Naive thymus-derived CD8-positive, alpha-beta T cell (primary cell): ENCODE measurements at places on chromosomes 16 and 17.

DNA sequence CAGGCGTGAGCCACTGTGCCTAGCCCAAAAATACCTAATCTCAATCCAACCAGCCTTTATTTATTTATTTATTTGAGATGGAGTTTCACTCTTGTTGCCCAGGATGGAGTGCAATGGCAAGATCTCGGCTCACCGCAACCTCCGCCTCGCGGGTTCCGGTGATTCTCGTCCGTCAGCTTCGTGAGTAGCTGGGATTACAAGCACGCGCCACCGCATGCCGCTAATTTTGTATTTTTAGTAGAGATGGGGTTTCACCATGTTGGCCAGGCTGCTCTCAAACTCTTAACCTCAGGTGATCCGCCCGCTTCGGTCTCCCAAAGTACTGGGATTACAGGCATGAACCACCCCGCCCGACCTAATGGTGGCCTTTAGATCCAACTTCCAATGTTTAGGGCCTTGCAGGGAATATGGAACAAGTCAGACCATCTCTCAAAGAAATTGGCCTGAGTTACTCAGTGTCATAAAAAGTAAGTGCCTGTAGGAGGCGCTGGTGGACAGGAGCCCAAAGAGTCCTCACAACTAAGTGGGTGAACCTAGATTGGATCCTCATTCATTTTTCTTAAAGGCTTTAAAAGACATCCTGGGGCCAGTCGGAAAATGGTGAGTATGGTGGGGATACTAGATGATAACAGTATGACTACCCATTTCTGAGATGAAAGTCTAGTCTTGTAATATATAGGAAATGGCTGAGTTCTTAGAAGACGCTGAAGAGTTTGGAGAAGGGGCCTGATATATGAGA lies 4.6 kb downstream of the ZSCAN10 start:
- H3K36me3 ChIP-seq = no peaks in the 10 kb centered on the region
- H3K27ac ChIP-seq = peak overlapping the region; percentile 58
- peaks cover 36% of the 10 kb centered on the region for H3K4me1 ChIP-seq
- peak; percentile 60 for DNase-seq
- H3K27me3 ChIP-seq = no peaks in the 10 kb centered on the region

GRCh38 chr17:4834681-4835020 lies 1.5 kb downstream of the MINK1 start:
- peaks cover 29% of the 10 kb centered on the region for H3K4me1 ChIP-seq
- no peak for DNase-seq
- H3K4me3 ChIP-seq = peak overlapping the region; percentile 98
- no peaks in the 10 kb centered on the region for H3K27me3 ChIP-seq
- no peak overlapping the region for H3K27ac ChIP-seq
- H3K36me3 ChIP-seq = peaks cover 4% of the 10 kb centered on the region

DNA sequence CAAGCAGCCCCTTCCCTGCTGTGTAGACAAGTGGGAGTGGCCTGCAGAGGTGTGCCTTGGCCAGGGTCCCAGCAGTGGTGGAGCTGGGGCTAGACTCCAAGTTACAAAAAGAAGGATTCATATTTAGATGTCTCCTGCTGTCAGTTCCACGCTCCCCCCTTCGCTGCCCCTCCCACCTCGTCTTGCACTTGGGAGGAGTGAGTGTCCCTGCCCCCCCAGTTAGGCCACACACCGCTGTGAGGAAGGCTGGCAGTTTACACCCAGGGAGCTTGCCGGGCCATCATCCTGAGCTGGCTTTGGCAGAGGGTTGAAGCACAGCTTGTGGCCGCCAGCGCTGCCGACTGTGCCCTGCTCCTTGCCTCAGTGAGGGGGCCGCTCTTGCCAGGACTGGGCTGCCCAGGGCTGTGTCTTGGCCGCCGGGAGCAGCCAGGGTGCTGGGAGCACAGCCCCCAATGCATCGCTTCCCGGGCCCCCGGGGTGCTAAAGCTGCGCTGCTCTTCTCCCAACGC lies 44.3 kb downstream of the ELAC2 start:
- peaks cover 45% of the 10 kb centered on the region for H3K27me3 ChIP-seq
- no peaks in the 10 kb centered on the region for H3K4me1 ChIP-seq
- no peak overlapping the region for H3K4me3 ChIP-seq
- DNase-seq = no peak
- no peak overlapping the region for H3K27ac ChIP-seq
- no peaks in the 10 kb centered on the region for H3K36me3 ChIP-seq

DNA sequence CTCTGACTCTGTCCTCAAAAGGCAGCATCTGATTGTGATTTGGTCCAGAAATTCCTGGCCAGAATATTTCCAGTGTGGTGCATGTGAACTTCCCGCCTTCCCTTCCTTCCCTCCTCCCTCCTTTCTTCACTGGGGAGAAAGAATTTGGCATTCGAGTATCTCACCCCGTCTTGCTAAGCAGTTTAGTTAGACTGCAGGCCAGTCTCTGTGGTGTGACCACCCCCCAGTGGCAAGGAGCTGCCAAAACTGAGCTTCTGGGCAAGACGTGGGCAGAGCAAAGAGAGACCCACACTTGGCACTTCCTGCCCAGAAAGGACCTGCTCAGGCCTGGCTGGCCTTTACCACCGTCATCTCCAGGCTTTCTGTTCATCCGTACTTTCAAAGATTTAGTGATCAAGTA lies 36.4 kb downstream of the SNX20 start:
- H3K36me3 ChIP-seq = no peaks in the 10 kb centered on the region
- peak overlapping the region; percentile 81 for H3K27ac ChIP-seq
- no peaks in the 10 kb centered on the region for H3K27me3 ChIP-seq
- H3K4me3 ChIP-seq = no peak overlapping the region
- DNase-seq = peak; percentile 50

DNA sequence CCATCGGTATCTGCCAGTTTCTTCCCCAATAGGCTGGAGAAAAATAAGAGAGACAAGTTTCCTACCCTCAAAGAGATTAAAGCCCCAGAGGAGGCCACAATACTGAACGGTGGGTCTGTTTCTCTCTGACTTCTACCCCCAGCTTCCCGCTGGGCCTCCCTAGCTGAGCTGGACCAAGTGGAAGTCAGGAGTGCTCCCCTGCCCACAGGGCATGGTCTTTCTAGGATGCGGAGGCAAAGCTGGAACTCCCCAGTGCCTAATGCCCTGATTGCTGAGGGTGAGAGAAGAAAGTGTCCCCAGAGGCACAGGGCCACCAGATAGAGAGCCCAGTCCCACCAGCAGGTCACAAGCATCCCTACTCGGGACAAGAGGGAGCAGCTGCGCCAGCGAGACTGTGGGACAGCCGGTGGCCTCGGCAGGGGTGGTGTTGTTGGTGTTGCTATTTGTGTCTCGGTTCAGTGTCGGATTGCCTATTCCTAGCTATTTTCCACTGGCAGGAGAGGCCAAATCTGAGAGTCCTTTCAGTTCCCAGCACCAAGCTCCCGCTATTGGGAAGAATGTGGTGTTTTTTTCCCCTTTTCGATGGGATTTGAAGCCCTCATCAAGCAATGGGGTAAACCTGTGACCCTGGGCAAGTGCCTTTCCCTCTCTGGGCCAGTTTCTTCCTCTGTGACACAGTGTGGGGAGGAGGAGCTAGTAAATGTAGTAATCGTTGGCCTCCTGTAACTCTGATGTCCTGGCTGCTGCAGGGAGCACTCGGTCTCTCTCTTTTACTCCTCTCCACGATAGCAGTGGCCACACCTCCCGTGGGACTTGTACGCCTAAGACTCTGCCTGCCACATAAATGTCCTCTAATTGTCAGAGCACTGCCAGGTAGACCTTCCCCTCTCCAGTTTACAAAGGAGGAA lies 22.5 kb upstream of the TBX2 start:
- no peak overlapping the region for H3K27ac ChIP-seq
- H3K27me3 ChIP-seq = no peaks in the 10 kb centered on the region
- H3K36me3 ChIP-seq = peaks cover 3% of the 10 kb centered on the region
- no peak overlapping the region for H3K4me3 ChIP-seq
- DNase-seq = no peak
- H3K4me1 ChIP-seq = no peaks in the 10 kb centered on the region

- no peak overlapping the region for H3K4me3 ChIP-seq
- peaks cover 13% of the 10 kb centered on the region for H3K27me3 ChIP-seq
- H3K4me1 ChIP-seq = no peaks in the 10 kb centered on the region
- peaks cover 22% of the 10 kb centered on the region for H3K36me3 ChIP-seq
- H3K27ac ChIP-seq = no peak overlapping the region
These were observed 10.1 kb upstream of the PIPOX start for GRCh38 chr17:29032857-29033197.

DNA sequence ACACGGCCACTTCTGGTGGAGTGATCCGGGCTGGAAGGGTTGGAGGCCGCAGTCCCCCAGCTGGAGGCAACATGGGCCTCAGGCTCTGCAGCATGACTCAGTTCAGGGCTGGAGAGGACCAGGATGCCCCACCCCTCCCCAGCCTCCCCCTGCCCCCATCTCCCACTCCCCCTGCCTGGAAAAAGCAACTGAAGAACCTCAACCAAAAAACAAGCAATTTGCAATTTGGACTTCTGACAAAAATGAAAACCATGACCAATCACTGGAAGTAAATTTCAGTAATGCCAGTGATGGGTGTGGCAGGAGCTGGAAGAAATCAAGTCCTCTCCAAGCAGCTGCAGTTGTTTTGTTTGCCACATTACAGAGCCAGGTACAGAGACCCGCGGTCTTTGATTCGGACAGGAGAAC lies 6.6 kb upstream of the MIF4GD start:
- H3K27me3 ChIP-seq = no peaks in the 10 kb centered on the region
- H3K36me3 ChIP-seq = peaks cover 30% of the 10 kb centered on the region
- H3K4me1 ChIP-seq = peaks cover 12% of the 10 kb centered on the region
- H3K27ac ChIP-seq = no peak overlapping the region
- no peak for DNase-seq

DNA sequence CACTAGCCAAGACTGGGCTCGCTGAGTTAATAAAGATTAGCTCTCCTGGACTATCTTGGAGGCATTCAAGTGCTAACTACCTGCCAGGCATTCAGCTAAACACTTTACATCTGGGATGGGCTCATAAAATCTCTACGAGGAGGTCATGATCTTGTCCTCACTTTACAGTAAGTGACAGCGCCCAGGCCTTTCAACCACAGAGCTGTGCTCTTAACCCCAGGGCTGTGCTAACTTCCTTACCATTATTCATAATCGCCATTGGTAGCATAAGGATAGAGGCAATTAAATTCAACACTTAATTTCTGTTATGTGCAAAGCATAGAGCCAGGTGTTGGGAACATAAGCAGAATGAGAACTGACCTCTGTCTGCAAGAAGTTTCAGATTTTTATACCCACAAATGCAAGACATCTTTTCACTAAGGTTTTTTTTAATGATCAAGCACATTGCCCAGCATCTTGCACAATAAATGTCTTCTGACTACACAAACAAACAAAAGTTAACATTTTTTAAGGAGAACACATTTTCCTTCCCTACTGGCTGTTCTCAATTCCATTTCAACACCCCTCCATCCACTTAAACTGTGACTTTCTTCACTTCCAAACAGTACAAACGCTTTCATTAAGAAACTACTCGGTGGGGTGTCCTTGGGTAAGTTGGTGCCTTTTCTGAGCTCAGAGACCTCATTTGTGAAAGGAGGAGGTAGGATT lies 172.3 kb downstream of the C16orf78 start:
- no peaks in the 10 kb centered on the region for H3K36me3 ChIP-seq
- no peak overlapping the region for H3K27ac ChIP-seq
- no peaks in the 10 kb centered on the region for H3K4me1 ChIP-seq
- no peak overlapping the region for H3K4me3 ChIP-seq
- no peak for DNase-seq

DNA sequence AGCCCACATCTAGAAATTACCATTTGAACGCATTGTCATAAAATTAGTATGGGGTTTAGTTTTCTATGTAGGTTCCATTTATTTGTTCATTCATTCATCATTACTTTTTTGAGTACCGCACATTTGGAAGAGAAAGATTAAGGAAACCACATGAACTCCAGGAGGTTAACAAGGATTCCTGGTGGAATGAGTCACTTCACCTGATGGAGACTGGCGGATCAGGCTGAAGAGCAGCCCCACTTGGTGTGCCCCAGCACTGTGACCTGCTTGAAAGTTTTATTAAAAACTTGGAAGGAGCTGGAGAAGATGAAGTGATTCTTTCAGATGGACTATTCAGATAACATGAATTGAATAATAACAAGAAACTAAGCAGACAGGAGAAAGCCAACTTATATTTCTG lies 293.6 kb upstream of the CDH11 start:
- H3K27me3 ChIP-seq = no peaks in the 10 kb centered on the region
- H3K4me3 ChIP-seq = no peak overlapping the region
- H3K27ac ChIP-seq = no peak overlapping the region
- DNase-seq = no peak

DNA sequence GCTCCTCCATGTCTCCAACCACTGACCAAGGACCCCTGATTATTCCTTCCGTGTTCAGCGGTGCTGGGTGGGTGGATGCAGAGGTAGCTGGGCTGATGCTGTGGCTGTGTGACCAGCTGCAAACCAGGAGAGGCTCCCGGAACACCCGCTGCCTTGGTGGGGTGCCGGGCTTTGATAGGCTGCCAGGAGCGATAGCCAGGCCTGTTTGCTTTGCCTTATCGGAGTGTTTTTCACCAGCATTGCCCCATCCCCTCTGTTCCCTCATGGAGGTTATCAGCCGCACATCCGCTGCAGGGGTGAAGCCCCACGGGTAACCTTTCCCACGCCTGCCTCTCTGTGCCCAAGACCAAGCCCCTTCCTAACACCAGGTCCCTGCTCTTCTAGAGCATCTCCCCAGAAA lies 354.3 kb downstream of the C16orf95 start:
- H3K27me3 ChIP-seq = peaks cover 10% of the 10 kb centered on the region
- H3K27ac ChIP-seq = no peak overlapping the region
- DNase-seq = no peak
- H3K36me3 ChIP-seq = no peaks in the 10 kb centered on the region
- no peak overlapping the region for H3K4me3 ChIP-seq

DNA sequence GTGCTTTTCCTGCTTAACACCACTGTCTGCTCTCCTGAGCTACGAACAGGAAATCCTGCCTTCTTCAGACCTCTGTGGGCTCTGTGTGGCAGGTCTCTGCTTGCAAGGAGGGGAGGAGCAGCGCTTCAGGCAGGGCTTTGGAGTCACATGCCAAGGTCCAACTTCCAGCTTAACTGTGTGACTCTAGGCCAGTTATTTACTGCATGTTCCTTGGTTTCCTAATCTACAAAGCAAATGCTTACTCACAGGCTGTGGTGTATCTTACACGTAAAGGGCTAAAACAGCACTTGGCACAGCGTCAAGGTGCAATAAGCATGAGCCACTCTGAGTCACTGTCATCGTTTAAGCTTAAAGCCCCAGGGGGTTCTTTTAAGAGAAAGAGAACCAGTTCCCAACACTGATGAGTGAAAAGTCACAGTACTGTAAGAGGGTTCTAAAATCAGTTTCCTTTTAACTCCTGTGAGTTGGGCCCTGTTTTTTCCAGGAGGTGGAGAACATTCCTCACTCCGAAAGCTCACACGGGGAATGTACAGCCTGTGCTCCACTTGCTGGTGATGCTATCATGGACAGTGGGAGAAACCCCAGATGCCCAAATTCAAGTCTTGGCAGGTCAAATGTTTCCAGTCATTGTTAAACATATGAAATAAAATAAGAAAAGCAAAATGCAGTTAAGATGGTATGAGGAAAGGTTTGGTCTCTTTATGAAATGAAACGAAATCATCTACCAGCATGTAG lies 54.1 kb upstream of the BCAR1 start:
- no peak for DNase-seq
- no peak overlapping the region for H3K4me3 ChIP-seq
- no peaks in the 10 kb centered on the region for H3K27me3 ChIP-seq
- H3K4me1 ChIP-seq = peaks cover 33% of the 10 kb centered on the region
- peaks cover 14% of the 10 kb centered on the region for H3K36me3 ChIP-seq

- peaks cover 3% of the 10 kb centered on the region for H3K36me3 ChIP-seq
- no peak overlapping the region for H3K4me3 ChIP-seq
- DNase-seq = peak; percentile 64
These were observed 10.3 kb downstream of the NT5M start for GRCh38 chr17:17313350-17313991.

GRCh38 chr17:56395787-56396186 lies 197.7 kb upstream of the NOG start:
- H3K27ac ChIP-seq = no peak overlapping the region
- no peak overlapping the region for H3K4me3 ChIP-seq
- H3K4me1 ChIP-seq = no peaks in the 10 kb centered on the region
- peaks cover 2% of the 10 kb centered on the region for H3K27me3 ChIP-seq
- H3K36me3 ChIP-seq = no peaks in the 10 kb centered on the region
- DNase-seq = no peak
